ENCODE measurements at places on chromosomes 11 and 22. TPM values are rescaled to one million over a fixed set of nuclear protein-coding genes. Genes with fewer than 3 reads are reported as not detected.

GRCh38 chr11:102518296-102519094 is 12.1 kb downstream of the MMP7 start:
- H3K4me3 ChIP-seq: no peak overlapping the region
- no peaks in the 10 kb centered on the region for H3K4me1 ChIP-seq
- no peaks in the 10 kb centered on the region for H3K27me3 ChIP-seq
- H3K36me3 ChIP-seq: no peaks in the 10 kb centered on the region
- peak; percentile 57 for DNase-seq

GRCh38 chr11:39628311-39628710 is 1831.1 kb downstream of the LRRC4C start:
- H3K4me1 ChIP-seq: no peaks in the 10 kb centered on the region
- no peak for DNase-seq
- no peak overlapping the region for H3K27ac ChIP-seq
- no peaks in the 10 kb centered on the region for H3K36me3 ChIP-seq
- no peaks in the 10 kb centered on the region for H3K27me3 ChIP-seq
- H3K4me3 ChIP-seq: no peak overlapping the region

DNA sequence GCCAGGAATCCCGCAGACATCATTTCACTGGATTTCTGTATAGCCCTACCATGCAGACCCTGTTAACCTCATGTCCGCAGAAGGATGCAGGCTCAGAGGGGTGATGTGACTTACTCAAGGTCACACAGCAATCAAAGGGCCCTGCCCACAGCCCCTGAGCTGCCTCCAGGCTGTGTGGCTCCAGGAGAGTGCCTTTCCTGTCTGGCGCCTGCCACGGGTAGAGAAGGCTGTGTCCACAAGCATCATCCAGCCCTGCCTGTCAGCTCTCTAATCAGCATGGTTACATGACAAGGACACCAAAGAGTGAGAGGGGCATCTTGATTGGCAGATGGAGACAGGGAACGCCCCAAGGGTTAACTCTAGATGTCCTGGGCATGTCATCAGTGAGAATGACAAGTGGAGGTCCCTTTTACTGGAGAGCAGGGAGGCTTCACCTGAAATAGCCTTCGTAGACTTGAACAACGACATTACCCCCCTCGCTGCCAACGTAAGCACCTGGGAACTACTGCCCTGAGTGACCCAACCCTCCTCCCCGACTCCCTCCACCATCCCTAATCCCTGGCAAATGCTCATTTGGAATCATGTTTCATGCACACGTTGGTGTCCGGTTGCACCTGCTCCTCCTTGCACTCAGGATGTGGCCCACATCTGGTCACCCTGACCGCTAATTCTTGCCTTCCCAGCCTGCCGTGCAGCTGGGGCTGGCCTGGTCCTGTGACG is 6.9 kb downstream of the FGF19 start:
- DNase-seq: no peak
- H3K27ac ChIP-seq: no peak overlapping the region
- H3K4me3 ChIP-seq: no peak overlapping the region
- H3K36me3 ChIP-seq: no peaks in the 10 kb centered on the region
- peaks cover 13% of the 10 kb centered on the region for H3K4me1 ChIP-seq

DNA sequence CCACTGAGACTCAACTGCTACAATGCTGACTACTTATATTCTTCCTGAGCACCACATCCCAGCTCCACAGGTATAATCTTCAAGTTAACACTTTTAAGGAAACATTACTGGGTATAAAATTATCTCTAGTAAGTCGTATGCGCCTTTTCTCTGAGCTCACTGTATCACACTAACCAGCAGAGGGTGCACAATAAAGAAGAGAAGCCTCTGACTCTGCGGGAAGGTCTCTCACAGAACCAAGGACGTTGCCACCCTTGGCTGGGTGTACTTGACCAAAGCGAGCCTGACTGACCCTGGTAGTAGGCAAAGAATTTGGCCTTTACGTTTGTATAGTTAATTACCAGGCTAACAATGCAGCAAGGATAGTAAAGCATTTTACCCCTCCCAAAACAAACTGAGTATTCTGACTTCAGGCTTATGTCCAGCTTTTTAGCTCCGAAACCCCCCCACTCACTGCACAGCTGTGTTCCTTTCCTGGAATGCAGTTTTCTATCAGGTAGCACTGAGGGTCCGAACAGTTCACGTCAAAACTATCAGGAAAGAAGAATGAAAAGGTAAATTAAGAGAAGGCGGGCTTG is at the start of gene BTBD18:
Gene BTBD18, minus strand, starts transcription at position 144 of the 578 bp plus-strand sequence. CDS start 631 bp downstream, outside the sequence.
- H3K36me3 ChIP-seq: peaks cover 7% of the 10 kb centered on the region
- DNase-seq: peak; percentile 70
- peak within 1 kb of the TSS; percentile 42 for H3K27ac ChIP-seq
- no peak within 1 kb of the TSS for H3K4me3 ChIP-seq
- no peaks in the 10 kb centered on the region for H3K4me1 ChIP-seq

DNA sequence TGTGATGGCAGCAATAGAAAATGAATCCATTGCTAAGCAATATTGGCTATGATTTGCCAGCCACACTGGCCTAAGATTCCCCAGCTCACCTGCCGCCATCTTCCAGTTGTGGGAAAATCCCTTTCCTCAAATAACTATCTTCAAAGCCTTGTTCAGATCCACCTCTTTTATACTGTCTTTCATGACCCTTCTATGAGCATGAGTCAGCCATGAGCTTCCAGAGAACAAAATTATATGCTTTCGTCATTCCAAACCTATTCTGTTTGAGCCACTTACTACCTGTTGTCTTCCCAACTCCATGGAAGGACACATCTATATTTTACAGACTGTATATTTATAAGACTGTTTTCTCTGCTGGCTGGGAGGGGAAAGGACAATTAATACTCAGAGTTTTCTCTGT is 25.0 kb upstream of the PRSS23 start:
- H3K27ac ChIP-seq: no peak overlapping the region
- DNase-seq: no peak
- H3K4me3 ChIP-seq: no peak overlapping the region
- H3K4me1 ChIP-seq: peaks cover 6% of the 10 kb centered on the region
- H3K36me3 ChIP-seq: no peaks in the 10 kb centered on the region

SORL1 gene
- 18.2 TPM for total RNA-seq

- H3K27ac ChIP-seq: no peak overlapping the region
- peaks cover 2% of the 10 kb centered on the region for H3K27me3 ChIP-seq
- no peak overlapping the region for H3K4me3 ChIP-seq
- no peak for DNase-seq
- no peaks in the 10 kb centered on the region for H3K4me1 ChIP-seq
Observed at GRCh38 chr11:19838994-19839768, 126.5 kb downstream of the NAV2 start.

- peak overlapping the region; percentile 89 for H3K27ac ChIP-seq
- H3K36me3 ChIP-seq: no peaks in the 10 kb centered on the region
- H3K4me1 ChIP-seq: no peaks in the 10 kb centered on the region
Observed at GRCh38 chr11:72079819-72080325, 470 bp downstream of the NUMA1 start.

- H3K27me3 ChIP-seq: no peaks in the 10 kb centered on the region
- H3K36me3 ChIP-seq: no peaks in the 10 kb centered on the region
- no peak for DNase-seq
Observed at GRCh38 chr11:35088226-35088625, 50.7 kb upstream of the CD44 start.

- no peaks in the 10 kb centered on the region for H3K4me1 ChIP-seq
- no peaks in the 10 kb centered on the region for H3K36me3 ChIP-seq
- DNase-seq: no peak
- no peak overlapping the region for H3K27ac ChIP-seq
Observed at GRCh38 chr11:46951864-46952263, 15.3 kb downstream of the CSTPP1 start.

- H3K27me3 ChIP-seq: peaks cover 39% of the 10 kb centered on the region
- H3K4me3 ChIP-seq: peak overlapping the region; percentile 71
- peaks cover 7% of the 10 kb centered on the region for H3K4me1 ChIP-seq
- peak; percentile 27 for DNase-seq
- H3K36me3 ChIP-seq: no peaks in the 10 kb centered on the region
Observed at GRCh38 chr11:105609341-105609781, 512 bp upstream of the GRIA4 start.

TRPC6 gene
- total RNA-seq: 0.07 TPM

- peak; percentile 93 for DNase-seq
- no peaks in the 10 kb centered on the region for H3K36me3 ChIP-seq
- no peak overlapping the region for H3K4me3 ChIP-seq
- H3K27ac ChIP-seq: no peak overlapping the region
- H3K4me1 ChIP-seq: no peaks in the 10 kb centered on the region
Observed at GRCh38 chr11:13440100-13440855, 22.7 kb downstream of the BTBD10 start.

GRCh38 chr11:35531246-35531645 is 5.8 kb upstream of the PAMR1 start:
- H3K36me3 ChIP-seq: no peaks in the 10 kb centered on the region
- no peaks in the 10 kb centered on the region for H3K4me1 ChIP-seq
- DNase-seq: no peak
- H3K27me3 ChIP-seq: no peaks in the 10 kb centered on the region

- DNase-seq: no peak
- no peak overlapping the region for H3K27ac ChIP-seq
- no peak overlapping the region for H3K4me3 ChIP-seq
- H3K27me3 ChIP-seq: no peaks in the 10 kb centered on the region
- H3K4me1 ChIP-seq: peaks cover 5% of the 10 kb centered on the region
Observed at GRCh38 chr11:131279654-131280384, 90.6 kb upstream of the NTM start.

- no peak overlapping the region for H3K4me3 ChIP-seq
- H3K4me1 ChIP-seq: no peaks in the 10 kb centered on the region
- H3K27ac ChIP-seq: no peak overlapping the region
- H3K27me3 ChIP-seq: no peaks in the 10 kb centered on the region
- H3K36me3 ChIP-seq: no peaks in the 10 kb centered on the region
Observed at GRCh38 chr11:130100381-130101095, 30.8 kb downstream of the APLP2 start.

GRCh38 chr22:46008836-46009596 is 32.1 kb upstream of the WNT7B start:
- H3K4me1 ChIP-seq: peaks cover 10% of the 10 kb centered on the region
- no peaks in the 10 kb centered on the region for H3K27me3 ChIP-seq
- no peaks in the 10 kb centered on the region for H3K36me3 ChIP-seq
- no peak overlapping the region for H3K4me3 ChIP-seq
- no peak overlapping the region for H3K27ac ChIP-seq

DNA sequence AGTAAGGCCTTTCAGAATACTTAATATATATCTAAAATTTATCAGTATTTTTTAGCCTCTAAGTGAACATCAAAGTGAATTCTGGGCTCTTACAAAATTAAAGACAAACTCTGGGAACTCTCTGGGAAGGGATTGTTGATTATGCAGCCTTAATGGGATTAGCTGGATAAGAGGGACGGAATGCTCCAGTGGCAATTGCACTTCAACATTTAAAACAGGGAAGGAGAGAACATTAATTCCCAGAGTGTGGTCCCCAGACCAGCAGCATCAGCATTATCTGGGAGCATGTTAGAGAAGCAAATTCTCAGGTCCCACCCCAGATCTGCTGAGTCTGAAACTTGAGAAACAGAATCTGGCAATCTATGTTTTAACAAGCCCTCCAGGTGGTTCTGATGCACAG is 46.5 kb downstream of the POLD3 start:
- H3K36me3 ChIP-seq: peaks cover 9% of the 10 kb centered on the region
- H3K4me1 ChIP-seq: no peaks in the 10 kb centered on the region
- H3K27ac ChIP-seq: no peak overlapping the region
- no peak for DNase-seq
- no peak overlapping the region for H3K4me3 ChIP-seq

TRIM49 gene
- not detected for total RNA-seq

- no peak overlapping the region for H3K4me3 ChIP-seq
- H3K27me3 ChIP-seq: peaks cover 53% of the 10 kb centered on the region
- H3K4me1 ChIP-seq: no peaks in the 10 kb centered on the region
Observed at GRCh38 chr11:134015556-134015955, 53.3 kb upstream of the JAM3 start.

GRCh38 chr11:10640308-10640707 is 53.2 kb downstream of the IRAG1 start:
- no peaks in the 10 kb centered on the region for H3K36me3 ChIP-seq
- no peaks in the 10 kb centered on the region for H3K4me1 ChIP-seq
- no peak overlapping the region for H3K4me3 ChIP-seq
- H3K27ac ChIP-seq: no peak overlapping the region

GRCh38 chr22:30902496-30903357 is 65.8 kb downstream of the MORC2 start:
- H3K36me3 ChIP-seq: peaks cover 6% of the 10 kb centered on the region
- no peak overlapping the region for H3K4me3 ChIP-seq
- no peaks in the 10 kb centered on the region for H3K27me3 ChIP-seq

GRCh38 chr11:61899146-61899841 is 7.9 kb upstream of the FADS3 start:
- H3K27me3 ChIP-seq: no peaks in the 10 kb centered on the region
- H3K27ac ChIP-seq: no peak overlapping the region
- H3K4me1 ChIP-seq: no peaks in the 10 kb centered on the region
- no peaks in the 10 kb centered on the region for H3K36me3 ChIP-seq
- H3K4me3 ChIP-seq: no peak overlapping the region
- peak; percentile 80 for DNase-seq

- peak overlapping the region; percentile 79 for H3K4me3 ChIP-seq
- H3K27me3 ChIP-seq: no peaks in the 10 kb centered on the region
- H3K27ac ChIP-seq: peak overlapping the region; percentile 93
Observed at GRCh38 chr22:45164270-45165088, 754 bp downstream of the NUP50 start.

DNA sequence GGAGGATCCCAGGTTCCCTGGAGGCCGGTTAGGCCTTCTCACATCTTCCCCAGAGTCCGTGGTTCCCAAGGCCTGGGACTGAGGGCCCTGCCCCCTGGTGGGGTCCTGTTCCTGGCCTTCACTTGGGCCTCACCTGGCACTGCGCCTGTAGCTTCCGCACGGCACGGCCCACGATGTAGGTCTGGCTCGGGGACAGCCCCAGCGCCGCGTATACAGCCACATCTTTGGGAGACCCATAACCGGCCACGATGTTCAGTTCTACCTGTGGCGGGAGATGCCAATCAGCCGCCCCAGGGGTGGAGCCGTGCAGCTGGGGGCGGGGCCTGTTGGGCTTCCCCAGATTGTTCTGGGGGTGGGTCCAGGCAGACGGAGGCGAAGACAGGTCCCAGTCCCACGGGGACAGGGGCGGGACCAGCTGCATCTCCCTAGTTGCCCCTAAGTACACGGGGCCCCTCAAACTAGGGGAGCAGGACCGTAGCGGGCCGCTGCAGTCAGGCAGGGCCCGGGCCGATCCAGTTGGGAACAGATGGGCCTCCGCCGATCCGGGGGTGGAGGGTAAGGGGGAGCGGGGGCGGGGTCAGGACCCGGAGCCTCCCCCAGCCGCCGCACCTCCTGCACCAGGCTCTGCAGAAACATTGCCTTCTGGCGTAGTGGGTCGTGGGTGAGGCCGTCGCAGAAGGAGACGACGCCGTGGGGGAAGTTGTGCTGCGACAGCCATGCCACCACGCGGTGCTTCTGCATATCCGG is 10.1 kb downstream of the AIP start:
- no peak for DNase-seq
- no peaks in the 10 kb centered on the region for H3K27me3 ChIP-seq
- H3K4me1 ChIP-seq: no peaks in the 10 kb centered on the region
- no peak overlapping the region for H3K4me3 ChIP-seq
- H3K36me3 ChIP-seq: peaks cover 8% of the 10 kb centered on the region

ALDH3B2 gene
- not detected for total RNA-seq

SMC1B gene
- total RNA-seq: not detected
